Cortex of kidney (tissue), 1 donor: ENCODE measurements at places on chromosomes 3 and 15.

DNA sequence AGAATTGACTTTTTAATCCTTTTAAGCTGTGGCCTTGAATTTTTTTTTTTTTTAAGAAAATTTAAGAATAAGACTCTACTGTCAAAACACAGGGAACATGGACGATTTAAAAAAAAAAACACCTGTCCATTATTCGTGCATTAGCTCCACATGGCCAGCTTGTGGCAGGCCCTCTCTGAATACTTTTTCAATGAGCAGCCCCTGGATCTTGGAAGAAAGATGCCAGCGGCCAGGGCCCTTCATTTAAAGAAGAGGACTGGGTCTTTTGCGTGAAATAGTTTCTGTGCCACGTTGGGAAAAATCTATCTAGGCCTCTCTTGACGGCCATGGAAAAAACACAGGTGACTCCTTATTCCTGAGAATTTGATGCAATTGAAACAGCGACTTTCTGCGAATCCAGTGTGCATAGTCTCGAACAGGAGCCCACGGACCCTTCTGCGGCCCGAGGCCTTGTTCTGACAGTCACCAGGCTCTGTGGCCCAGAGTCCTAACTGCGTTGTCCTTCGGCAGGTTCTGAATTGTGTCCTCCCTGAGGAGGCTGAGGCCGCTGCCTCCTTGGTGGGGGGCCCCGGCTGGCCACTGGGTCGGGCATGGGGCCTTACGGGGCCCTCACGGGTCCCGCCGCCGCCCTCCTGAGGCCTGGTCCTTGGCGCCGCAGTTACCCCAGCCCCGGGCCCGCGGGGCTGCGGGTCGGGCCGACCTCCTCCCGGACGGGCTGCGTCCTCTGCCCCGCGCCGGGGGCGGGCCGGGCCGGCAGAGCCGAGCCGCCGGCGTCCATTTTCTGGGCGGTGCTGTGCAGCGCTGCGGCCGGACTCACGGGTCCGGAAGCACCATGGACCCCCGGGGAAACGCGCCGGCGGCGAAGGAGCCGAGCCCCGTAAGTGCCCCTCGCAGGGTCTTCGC, 33.5 kb downstream of the ZBTB38 start:
- no peak for DNase-seq

DNA sequence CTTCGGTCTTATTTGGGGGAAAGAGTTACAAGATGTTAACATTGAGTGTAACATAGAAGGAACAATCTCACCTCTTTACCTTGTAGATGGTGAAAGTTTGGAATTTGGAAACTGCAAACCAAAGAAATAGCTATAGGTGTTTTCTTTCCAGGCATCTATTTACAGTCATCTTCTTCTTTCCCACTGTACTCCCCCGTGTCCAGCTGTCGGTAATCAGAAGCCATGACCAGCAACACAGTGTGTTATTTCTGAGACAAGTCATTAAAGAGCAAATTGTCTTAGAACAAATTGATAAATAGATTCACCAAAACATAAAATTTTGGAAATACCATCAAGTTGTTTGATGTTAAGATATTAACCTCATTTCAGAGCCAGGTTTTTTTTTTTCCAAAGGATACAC, 590.5 kb upstream of the NAALADL2 start:
- DNase-seq: no peak

DNA sequence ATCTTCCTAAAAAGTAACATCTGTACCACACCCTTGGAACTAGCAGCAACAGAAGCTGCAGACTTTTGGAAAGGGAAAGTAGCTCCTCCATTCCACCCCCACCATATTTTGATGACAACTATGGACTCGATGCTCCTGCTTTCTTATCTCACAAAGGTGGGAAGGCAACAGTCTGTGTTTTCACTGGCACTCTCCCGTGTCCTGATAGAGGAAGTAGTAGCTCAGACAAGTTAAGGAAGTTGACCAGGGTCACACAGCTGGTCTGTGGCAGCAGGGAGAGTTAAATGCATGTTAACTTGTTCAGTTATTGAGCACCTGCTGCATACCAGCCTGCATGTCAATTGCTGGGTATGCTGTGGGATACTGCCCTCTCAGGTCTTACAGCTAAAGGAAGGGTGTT, 33.1 kb downstream of the BHLHE40 start:
- DNase-seq: no peak

DNA sequence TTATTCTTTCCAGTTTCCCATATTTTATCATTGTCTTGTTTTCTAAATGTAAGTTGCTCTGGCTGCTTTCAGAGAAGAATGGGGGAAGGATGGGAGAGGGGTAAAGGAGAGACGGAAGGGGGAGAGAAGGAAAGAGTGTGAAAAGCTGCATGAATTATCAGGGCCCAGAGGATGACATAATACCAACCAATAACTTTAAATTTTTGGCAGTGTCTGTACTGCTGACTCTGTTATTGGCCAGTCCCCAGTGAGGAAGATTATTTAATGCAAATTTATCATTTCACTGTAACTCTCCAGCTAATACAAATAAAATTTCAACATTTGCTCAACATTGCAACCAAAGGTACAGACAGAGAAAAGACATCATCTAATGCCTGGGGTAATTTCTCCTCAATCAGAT, 551.7 kb upstream of the CFAP20DC start:
- no peak for DNase-seq

DNA sequence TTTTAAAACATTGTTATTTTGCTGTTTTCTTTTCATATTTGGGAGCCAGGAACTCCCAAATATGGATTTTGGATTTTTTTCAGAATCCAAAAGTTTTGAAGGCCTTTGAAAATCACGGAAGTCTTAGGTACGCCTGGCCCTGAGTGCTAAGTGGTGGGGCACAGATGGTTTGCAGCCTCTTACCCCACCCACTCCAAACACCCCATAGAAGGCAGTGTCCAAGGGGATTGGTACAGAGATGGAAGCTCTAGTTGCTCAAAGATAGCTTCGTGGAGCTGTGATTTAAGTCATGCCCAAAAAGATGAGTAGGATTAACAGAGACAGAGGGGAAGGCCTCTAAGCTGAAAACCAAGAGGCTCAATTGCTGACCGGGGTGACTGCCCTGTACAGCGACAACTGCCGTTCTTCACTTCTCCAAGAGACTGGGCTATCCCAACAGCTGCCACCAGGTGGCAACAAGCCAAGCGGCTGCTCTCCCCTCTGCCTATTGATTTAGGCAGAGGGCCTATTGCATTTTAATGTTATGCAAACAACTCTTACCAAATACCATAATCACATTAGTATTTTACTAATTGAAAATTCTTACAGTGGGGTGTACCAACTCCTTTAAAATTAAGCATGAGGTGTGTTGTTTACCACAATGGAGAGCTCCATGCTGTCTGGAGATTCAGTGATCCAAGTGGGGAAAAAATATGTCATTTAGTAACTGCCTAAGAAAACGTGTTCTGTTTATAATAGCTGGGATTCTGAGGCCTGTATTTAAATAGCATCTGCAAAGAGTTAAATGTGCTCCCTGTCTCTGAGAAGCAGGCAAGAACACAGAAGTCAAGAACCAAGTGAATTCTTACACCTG, 64.0 kb upstream of the C15orf61 start:
- no peak for DNase-seq

- no peak for DNase-seq
These were observed 508 bp upstream of the SMAD6 start for GRCh38 chr15:66701422-66702034.

DNA sequence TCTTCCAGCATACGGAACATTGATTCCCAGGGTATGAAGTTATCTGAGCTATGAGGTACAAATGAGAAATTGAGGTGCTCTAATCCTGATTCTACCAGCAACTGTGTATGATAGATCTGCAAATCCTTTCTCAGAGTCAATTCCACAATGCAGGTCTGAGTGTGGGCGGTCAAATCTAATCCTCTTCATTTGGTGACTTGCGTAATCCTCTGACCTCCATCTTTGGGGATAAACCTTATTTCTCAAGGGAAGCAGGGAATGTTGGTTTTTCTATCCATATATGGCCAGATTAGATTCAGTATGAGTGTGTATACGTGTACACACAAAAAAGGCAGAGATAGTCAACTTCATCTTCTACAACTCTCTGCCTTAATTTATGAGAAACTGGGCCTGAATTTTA, 348.4 kb upstream of the IL12A start:
- no peak for DNase-seq

DNA sequence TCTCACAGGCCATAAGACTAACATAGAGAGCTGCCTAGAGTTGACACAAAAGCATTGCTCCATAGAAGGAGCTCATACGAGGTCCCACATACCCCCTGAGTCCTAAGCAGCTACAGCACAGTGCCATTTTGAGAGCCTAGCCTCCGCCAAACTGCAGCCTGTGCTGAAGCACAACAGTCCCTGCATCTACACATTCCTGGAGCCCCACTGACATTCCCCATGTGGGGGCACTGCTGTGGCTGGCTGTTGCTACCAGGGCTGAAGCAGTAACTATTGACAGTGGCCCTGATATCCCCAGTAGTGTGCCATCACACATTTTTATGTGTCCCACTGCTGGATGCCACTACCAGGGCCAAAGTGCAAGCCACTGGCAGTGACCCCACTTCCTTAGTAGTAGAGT, 80.3 kb downstream of the CERS3 start:
- no peak for DNase-seq

- DNase-seq: no peak
These were observed 276.2 kb upstream of the RARB start for GRCh38 chr3:25151903-25152295.

GRCh38 chr3:46676601-46677410, 16.7 kb downstream of the ALS2CL start:
- DNase-seq: no peak

DNA sequence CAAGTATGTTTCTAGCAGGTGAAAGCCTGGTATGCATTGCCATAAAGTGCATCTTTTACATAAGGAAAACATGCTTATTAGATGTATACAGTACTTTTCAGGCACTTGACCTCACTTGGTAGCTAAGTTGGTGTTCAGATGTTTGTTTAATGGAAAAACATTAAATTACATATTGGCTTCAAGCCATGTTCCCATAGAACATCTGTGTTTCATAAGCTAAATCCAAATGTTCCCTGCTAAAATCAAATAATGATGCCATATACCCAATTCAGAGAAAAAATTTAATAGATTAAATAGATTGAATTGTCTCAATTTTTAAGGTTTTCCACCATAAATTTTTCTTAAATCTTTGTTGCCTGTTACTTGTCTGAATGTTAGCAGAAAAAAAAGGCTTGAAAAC, 19.1 kb upstream of the RPL22L1 start:
- DNase-seq: no peak

GRCh38 chr3:139778682-139779233, 101.0 kb upstream of the NMNAT3 start:
- DNase-seq: no peak

- no peak for DNase-seq
These were observed 517 bp downstream of the FBN1 start for GRCh38 chr15:48644827-48645557.

DNA sequence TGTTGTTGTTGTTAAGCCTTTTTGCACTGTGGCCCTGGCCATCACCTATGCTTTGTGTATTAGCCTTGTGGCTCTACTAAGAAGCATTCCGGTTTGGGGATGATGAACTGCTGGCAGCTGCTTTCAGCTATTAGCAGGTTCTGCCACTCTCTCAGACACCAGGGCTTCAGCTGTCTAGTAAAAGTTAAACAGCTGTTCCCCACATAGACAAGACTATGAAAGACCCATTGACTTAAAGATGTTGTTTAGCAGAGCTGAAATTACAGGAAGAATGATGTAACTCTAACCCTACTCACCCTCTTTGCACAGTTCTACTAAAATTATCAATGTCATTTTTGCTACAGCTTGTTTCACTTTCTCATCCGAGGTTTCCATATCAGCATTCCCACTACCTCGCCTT, 131.2 kb upstream of the CGNL1 start:
- DNase-seq: no peak

DNA sequence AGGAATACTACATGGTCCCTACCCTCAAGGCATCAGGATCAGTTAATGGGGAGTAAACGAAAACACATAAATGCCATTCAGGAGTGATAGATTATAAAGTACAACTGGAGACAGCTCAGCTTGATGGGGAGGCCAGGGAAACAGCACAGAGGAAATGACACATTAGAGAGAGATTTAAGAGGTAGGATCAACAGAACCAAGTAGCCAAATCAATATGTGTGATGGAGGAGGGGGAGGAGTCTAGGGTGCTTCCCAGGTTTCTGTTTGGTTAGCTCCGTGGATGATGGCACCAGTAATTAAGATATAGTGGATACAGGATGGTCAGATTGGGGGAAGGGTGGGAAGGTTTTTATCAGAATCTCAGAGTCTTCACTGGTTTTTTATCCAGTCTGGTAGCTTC, 229.5 kb upstream of the ROPN1 start:
- no peak for DNase-seq

- no peak for DNase-seq
These were observed 212.2 kb upstream of the GPR149 start for GRCh38 chr3:154642145-154642544.

DNA sequence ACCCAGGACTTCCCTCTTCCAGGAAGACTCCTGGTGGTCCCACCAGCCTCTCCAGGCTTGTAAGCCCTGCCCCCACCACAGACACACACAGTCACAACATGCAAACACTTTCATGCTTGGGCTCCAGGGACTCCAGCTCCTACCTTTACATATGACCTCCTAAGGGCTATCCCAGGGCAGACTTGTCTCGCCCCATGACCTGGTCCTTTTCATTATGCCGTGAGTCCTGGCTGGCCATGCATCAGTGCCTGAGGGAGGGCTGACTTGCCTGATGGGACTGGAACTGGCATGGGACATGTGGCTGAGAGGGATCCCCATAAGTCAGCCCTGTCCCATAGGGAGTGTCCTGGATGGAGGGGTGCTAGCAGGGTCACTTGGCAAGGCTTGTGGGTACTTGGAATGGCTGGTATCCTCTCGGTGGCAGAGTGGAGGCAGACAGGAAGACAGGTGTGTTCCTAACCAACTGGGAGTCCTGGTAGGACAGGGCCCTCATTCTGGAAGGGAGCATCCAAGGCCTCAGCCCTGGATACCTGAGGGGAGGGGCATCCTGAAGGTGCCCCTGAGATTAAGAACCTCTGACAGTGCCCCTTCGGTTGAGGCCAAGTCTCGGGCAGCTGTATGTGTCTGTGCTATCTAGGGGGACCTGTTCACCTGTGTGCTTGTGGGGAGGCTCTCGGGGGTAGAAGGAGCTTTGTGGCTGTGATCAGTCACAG, 540 bp upstream of the HHATL start:
- no peak for DNase-seq

DNA sequence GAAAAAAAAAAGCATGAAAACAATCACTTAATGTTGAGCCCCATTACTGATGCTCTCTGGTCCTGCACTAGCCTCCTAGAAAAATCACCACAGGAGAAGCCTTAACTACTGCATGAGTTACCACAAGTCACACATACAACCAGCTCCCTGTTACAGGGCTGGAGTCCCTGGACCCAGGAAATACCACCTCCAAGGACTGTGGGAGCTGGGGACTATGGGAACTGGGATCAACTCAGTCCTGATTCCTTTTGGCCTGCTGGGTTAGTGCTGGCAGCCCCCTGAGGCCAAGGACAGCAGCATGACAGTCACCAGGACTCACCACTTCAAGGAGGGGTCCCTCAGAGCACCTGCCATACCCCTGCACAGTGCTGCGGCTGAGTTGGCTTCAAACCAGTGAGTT, 559 bp downstream of the NR1I2 start:
- DNase-seq: no peak

GRCh38 chr15:38530113-38530512, 34.5 kb downstream of the RASGRP1 start:
- DNase-seq: no peak

- DNase-seq: no peak
These were observed 88.5 kb upstream of the SKOR1 start for GRCh38 chr15:67736810-67737209.

- no peak for DNase-seq
These were observed 10.4 kb upstream of the CHST14 start for GRCh38 chr15:40460404-40460803.
